ENCODE measurements at places on chromosomes 2 and 18.

- no peak for DNase-seq
Measured at GRCh38 chr2:173983391-173983871, 18.3 kb upstream of the SP3 start.

- DNase-seq = no peak
Measured at GRCh38 chr2:16322308-16323125, 343.1 kb downstream of the CYRIA start.

DNA sequence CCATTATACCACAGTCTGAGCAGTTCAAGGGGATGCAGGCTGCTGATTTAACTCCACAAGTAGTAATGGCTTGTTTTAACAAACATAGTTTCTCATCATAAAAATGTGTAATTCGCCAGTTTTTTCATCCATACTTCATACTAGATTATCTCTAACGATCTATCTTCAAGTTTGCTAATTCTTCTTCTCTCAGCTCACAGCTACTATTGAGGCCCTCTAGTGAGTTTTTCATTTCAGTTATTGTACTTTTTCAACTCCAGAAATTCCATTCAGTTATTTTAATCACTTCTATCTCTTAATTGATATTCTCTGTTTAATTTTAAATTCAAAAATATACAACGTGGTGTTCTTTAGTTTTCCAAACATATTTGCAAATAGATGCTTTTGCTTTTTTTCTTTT is 20.1 kb upstream of the TMEM87B start:
- no peak for DNase-seq

GRCh38 chr18:56109757-56110156 is 521.8 kb upstream of the TCF4 start:
- DNase-seq = no peak

DNA sequence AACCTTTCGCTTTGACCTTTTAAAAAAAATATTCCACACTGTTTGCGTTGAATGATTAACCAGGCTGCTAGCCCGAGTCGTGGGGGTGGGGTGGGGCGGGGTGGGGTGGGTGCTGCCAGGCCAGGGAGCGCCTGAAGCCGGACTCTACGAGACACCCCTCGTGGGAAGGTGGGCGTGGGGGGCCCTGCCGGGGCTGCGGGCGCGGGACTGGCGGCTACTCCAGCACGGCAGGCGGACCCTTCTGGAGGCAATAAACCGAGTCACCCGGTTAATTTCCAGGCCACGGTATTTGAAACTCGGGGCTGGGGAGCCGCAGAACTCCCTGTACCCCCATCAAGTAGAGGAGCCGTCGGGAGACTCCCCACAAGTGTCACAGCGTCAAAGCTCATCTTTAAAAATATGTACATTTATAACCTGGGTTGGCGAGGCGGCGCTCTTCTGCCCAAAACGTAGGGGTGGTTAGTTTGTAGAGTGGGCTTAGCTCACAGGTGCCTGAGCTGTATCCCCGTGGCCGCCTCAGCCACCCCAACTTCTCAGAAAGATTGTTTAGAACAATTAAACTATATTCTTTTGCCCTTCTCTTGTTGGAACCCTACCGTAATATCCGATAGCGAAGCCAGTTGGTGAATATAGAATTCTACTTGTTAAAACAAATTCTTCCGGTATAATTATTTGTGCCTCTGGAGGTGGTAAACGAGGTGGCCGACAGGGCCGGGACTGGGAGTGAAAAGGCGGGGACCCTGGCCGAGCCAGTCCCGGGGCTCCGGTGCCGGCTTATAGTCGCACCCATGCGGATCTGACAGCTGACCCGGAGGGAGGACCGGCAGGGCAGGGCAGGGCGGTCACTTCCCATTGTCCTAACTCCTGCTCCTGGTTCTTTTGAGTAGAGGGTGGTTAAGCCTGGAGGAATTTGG is 1.4 kb downstream of the B3GNT2 start:
- no peak for DNase-seq

DNA sequence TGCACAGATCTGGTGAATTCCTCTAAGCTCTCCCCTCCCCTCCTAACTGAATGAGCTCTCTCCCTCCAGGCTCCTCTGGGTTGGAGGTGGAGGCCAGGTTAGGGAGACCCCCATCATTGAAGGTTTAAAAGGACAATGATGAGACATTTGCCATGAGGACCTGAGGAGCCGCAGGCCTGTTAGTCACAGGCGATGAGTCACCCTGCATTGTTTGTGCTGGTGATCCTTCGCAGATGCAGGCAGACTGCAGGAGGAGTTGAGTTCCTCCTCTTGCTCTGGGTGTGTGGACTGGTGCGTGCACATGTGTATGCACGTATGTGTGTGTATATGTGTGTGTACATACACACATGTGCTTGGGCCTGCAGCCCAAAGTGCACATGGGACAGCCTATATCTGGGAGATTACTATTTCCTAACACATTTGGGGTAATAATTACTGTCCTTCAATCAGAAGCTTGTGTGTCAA is 42.0 kb downstream of the MCFD2 start:
- DNase-seq = peak; percentile 95
